Cortex of kidney (tissue), 1 donor: ENCODE measurements at places on chromosomes 5 and 9.

DNA sequence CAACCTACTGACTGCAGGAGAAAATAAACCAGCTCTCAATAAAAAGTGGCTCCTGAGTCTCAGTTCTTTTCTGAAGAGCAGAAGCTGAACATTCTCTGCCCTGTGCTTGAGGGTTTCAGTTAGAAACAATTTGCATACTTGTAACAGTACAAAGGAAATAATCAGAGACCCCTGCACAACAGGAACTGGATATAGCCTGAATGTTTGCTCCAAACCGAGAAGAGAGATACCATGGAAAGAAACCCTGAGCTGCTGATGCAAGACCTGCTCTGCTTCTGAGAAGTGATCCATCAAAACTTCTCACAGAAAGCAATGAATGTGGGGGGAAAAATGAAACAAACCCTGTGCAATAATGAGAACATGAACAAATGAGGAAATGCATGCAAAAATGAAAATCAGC, 592.9 kb downstream of the SEMA5A start:
- no peak for DNase-seq

GRCh38 chr9:5499889-5500398, 10.4 kb upstream of the PDCD1LG2 start:
- DNase-seq: no peak

DNA sequence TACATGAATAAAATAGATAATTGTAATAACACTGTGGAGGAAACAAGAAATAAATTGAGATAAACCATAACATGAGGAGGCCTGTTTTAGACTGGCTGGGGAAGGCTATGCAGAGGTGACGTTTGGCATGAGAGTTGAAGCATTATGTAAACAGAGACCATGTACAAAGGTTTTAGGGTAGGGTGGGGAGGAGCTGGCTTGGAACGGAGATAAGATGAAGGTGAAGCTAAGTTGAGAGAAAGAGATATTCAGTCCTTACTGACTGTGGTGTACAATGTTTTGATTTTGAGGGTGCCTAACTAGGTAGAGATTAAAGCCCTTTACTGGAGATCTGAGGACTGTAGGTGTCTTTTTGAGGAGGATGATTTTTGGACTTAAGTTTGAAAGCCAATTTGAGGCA, 17.8 kb downstream of the MAN2A1 start:
- no peak for DNase-seq

GRCh38 chr5:78293851-78294247, 649 bp downstream of the AP3B1 start:
- DNase-seq: no peak

DNA sequence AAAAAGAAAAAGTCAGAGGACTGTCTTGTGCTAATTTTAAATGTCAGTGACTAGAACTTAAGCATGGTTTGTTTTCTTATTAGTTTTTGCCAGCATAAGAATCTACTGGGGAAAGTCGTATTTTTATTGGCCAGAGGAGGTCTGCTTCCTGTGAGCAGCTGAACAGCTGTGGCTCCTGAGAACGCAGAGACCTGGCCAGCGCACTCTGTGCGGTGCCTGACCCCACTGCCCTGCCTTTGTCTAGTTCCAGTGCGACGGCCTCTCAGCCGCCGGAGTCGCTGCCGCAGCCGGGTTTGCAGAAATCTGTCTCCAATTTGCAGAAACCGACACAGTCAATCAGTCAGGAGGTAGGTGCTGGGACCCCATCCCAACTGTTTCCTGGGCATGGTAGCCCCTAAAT, 42.5 kb downstream of the PRRC2B start:
- DNase-seq: no peak

DNA sequence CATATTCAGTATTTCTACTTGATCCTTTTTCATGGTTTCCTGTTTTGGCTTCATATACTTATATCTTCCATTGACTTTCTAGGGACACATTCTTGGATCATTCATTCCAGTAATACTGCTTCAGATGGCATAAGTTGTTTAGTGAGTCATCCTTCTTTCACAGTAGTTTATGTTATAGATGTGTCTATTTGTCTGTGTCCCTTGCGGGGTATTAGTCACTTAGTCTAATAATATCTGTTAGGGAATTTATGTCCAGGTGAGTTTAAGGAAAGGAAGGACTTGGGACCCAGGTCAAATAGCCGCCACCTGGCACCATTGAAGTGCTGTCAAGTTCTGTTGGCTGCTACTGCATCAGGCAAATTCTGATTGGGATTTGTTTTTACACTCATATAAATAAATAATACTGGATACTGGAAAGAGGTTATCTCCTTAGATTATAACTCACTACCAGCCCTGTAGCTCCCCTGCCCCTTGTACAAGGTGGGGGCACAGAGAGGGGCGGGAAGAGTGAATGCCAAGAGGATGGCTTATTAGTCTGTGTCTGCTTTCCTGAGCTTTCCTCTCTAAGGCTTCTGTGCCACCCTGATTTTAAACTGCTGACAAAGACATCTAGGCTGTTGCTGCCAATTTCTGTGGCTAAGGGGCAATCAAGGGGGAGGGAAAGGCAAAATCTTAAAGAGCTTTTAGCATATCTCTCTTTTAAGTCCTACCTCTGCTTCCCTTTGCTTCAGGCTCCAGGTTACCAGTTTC, 64.9 kb downstream of the CDC42SE2 start:
- no peak for DNase-seq

DNA sequence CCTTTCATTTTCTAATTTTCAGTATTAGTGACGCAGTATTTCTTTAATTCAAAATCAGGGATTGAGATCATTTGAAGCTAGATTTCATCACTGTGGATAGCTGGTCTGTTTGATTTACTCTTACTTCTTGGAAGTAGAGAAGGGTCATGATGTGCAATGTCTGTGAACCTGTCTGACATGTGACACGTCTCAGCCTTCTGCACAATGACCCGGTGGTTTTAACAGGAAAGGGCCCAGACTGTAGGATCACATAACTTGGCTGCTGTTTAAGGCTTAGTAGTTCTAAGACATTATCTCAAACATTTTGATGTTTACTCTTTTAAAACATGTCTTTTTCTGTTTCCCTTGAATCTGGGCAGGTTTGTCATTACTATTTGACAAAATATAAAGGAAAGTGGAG, 823.3 kb upstream of the NUDT12 start:
- DNase-seq: no peak

- DNase-seq: no peak
Measured at GRCh38 chr5:34487159-34487879, 168.8 kb upstream of the RAI14 start.

DNA sequence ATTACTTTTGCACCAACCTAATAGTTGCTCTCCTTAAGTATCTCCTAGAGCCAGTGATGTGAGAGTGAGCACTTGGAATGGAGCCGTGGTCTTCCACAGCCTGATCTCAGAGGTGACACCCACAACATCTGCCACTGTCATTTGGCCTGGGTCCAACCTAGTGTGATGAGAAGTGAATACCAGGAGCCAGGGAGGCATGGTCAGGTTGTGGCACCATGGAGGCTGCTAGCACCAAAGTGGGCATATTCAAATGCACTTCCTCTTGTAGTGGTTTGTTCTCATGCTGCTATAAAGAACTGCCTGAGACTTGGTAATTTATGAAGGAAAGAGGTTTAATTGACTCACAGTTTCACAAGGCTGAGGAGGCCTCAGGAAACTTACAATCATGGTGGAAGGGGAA, 22.6 kb upstream of the CEP72 start:
- no peak for DNase-seq

GRCh38 chr5:139903450-139903794, 107.8 kb downstream of the PSD2 start:
- DNase-seq: no peak

DNA sequence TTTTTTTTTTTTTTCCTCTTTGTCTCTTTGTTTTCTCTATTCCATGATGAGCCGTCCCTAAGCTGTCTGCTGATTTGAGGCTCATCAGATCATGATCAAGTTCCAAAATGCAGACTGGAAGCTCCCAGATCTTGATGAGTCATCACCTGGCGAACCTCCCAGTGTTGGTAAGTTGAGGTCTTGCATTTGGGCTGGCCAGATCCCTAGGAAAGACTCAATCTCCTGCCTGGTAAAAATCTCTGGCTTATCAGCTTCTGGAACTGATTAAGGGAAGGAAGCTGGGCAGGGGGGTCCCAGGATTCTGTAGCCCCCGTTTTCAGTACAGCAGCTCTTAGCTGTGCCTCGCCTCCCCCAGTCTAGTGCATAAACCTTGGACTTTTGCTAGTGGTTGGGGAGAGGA, 69.0 kb downstream of the TSPAN17 start:
- DNase-seq: no peak

DNA sequence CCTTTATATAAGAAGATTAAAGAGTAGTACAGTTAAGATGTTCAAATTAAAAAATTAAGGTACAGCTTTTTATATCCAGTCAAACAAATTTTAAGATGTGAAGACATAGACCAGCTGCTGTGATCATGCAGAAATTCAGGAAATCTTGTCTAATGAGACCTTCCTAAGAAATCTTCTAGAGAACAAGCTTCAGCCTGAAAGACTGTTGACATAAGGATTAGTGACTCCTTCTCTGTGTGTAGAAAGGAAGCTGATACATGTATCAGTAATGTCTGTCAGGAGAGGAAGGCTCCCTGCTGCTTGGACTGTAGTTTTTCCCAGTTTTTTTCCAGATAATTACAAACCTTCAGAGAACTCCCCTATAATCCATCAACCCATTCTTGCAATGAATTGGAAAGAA, 75.8 kb upstream of the PCSK5 start:
- DNase-seq: no peak

DNA sequence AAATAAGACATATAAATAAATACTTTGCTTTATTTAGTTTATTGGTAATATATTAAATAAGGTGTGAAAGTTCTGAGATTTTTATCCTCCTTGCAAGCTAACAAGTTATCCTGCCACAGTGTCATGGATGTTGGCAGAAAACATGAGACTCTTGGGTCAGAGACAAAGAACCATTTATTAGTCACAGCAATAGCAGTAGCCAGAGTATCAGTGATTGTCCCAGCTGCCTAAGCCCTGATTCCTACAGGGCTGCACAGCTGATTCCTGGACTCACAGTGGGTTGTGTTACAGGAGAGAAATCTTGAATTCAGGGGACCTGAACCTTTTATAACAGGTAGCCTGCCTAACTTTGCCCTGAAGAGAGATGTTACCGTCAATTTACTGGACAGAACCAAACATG, 304.5 kb upstream of the ZNF608 start:
- no peak for DNase-seq

GRCh38 chr9:15298362-15298761, 8.7 kb downstream of the TTC39B start:
- DNase-seq: no peak

GRCh38 chr9:4328723-4329122, 28.9 kb upstream of the GLIS3 start:
- DNase-seq: no peak

GRCh38 chr5:159290741-159291140, 27.7 kb downstream of the UBLCP1 start:
- no peak for DNase-seq

GRCh38 chr9:13971415-13971814, 342.5 kb downstream of the NFIB start:
- no peak for DNase-seq

- DNase-seq: no peak
Measured at GRCh38 chr9:131704141-131704983, 35.5 kb downstream of the RAPGEF1 start.

GRCh38 chr5:157820593-157821252, 38.2 kb downstream of the CLINT1 start:
- DNase-seq: no peak

DNA sequence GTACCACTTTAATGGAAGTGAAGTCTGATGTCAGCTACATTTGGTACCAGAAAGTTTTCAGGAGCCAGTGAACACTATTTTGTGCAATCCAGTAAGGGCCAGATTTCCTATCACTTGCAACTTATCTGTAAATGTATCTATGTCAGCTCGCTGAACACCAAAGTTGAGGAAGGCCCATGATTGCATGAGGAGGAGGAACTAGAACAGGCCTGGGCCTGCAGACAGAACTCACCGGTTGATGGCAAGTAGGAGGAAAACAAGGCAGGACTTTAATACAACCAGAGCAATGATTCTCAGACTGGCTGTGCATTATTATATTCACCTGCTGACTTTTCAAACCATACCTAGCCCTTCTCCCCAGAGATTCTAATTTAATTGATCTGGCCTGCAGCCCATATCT, 540.2 kb downstream of the CETN3 start:
- no peak for DNase-seq

DNA sequence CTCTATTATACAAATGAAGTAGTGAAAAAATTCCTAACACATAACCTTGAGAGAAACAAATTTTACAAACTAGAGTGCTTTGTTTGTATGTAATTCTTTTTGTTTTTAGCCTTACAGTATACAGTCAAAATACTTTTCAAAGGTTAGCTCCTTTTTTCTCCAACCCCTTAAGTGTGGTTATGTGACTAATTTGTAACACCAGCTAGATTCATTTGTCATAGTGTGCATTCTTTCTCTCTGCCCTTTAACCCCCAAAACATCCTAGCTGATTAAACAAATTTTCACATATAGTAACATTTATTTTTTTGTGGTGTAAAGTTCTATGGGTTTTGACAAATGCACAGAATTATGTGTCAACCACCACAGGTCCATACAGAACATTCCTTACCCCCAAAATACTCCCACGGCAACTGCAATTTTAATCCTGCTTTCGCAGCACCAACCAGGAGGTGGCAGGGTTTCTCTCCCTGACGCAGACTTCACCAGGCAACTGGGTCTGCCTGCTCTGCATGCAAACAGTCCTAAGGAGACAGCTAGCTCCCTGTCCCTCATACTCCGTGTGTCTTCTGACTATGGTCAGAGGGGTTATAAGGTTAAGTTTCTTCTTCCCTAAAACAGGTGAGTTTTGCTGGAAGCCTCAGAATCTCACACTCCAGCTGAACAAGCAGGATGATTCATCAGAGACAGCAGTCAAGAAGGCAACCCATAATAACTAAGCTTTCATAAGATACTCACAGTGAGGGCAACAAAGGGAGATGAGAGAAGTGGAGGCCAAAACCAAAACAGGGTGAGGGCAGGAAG, 44.5 kb upstream of the NR5A1 start:
- DNase-seq: no peak

DNA sequence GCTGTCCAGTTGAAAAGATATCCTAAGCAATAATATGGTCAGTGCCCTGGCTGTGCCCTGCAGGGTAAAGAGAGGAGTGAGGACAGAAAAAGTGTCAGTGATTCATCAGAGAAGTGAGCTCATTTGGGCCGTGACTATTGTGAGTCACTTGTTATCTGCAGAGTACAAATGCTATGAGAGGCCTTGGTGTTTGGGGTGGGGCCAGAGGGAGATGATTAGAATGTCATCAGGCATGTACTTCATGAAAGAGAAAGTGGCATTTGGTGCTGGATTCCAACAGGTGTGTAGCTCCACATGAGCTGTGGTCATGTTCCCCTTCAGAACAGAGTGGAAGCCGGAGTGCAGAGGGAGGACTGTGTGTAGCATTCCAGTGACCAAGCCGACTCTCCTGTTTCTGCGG, 174.1 kb downstream of the KDM4C start:
- DNase-seq: no peak

DNA sequence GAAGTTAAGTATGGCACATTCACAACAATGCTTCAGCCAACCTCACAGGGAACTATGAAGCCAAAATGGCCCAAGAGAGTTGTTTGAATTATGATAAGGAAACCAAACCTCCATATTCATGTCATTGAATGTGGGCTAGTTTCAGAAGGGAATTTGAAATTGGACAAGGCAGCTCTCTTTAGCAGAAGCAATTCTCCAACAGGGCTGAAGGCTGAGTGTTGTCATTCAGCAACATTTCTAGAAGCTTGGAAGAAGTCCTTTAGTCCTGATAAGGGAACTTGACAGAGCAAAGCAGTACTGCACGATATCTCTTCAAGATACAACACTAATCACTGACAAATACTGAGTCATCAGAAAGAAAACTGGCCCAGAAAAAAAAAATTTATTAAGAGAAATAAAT, 115.4 kb downstream of the SLC25A46 start:
- no peak for DNase-seq
